GM23338 (cell line): ENCODE measurements at places on chromosomes 12 and 14. TPM values are rescaled to one million over a fixed set of nuclear protein-coding genes. Genes with fewer than 3 reads are reported as not detected.
A peak's percentile ranks its signal among the peaks of the same experiment; 100 is the strongest.

The HOXC6 gene
- not detected in 2 replicates for total RNA-seq

The SMIM41 gene
- 0.12 and 0.66 TPM in 2 replicates for total RNA-seq

The TSPAN9 gene
- total RNA-seq, result 17.2 and 31.5 TPM in 2 replicates

The HCAR1 gene
- total RNA-seq, result 0.17 TPM in 1 of 2 replicates, not detected in the other

The TBPL2 gene
- 0.24 TPM in 1 of 2 replicates, not detected in the other for total RNA-seq

The SLC6A12 gene
- total RNA-seq, result 0.56 and 2.1 TPM in 2 replicates

The BHLHE41 gene
- 1.6 and 3.7 TPM in 2 replicates for total RNA-seq

The CCDC197 gene
- not detected in 2 replicates for total RNA-seq

The SLC48A1 gene
- total RNA-seq, result 9.0 and 16.8 TPM in 2 replicates

The BDKRB2 gene
- total RNA-seq, result 0.14 and 0.54 TPM in 2 replicates

GRCh38 chr12:22164139-22164538, 118.1 kb downstream of the CMAS start:
- H3K27ac ChIP-seq, result no peak overlapping the region
- H3K4me3 ChIP-seq, result no peak overlapping the region
- DNase-seq, result no peak
- no peaks in the 10 kb centered on the region for H3K4me1 ChIP-seq
- H3K27me3 ChIP-seq, result no peaks in the 10 kb centered on the region

- H3K27ac ChIP-seq, result no peak overlapping the region
- H3K4me1 ChIP-seq, result peaks cover 3% of the 10 kb centered on the region
- no peak for DNase-seq
- no peaks in the 10 kb centered on the region for H3K27me3 ChIP-seq
Measured at GRCh38 chr12:53575502-53576249, 50.5 kb downstream of the ATF7 start.

DNA sequence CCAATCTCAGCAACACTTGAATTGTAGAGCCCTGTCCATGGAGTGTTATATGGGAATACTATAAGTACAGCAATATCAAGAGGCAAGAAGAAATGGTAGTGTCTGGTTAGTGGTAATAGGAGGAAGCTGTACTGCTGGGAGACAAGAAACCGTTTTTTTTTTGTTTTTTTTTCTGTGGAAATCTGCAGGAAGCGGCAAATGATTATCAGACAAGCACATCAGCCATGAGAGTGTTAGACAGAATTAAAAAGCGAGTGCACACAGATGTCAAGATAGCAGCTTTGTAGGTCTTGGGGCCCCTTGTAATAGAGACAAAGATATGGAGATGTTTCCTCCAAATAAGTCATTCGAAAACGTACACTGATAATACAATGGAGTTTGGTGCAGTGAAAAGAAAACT, 6.7 kb downstream of the TESPA1 start:
- H3K4me1 ChIP-seq, result peaks cover 13% of the 10 kb centered on the region; the same call in 1 of the 2 replicates
- H3K27me3 ChIP-seq, result no peaks in the 10 kb centered on the region
- H3K27ac ChIP-seq, result no peak overlapping the region
- DNase-seq, result no peak

DNA sequence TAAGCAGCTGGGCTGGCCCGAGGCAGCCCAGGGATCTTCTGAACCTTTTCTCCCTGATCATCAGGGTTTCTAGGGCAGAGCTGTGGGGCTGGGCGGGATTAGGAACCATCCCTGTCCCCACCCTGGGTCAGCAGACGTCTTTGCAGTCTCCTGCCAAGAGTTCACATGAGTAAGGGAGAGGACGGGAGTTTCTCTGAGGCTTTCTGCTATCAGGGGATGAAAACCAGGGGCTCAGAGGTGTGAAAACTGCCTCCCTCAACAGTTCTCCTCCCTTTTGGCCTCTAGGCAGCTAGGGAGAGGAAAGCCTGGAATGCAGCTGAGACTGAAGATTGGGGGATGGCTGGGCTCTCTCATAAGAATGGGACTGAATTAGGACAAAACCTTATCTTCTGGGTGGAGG, 7.9 kb downstream of the ZNF385A start:
- H3K27ac ChIP-seq, result no peak overlapping the region
- no peaks in the 10 kb centered on the region for H3K36me3 ChIP-seq
- H3K4me3 ChIP-seq, result no peak overlapping the region
- H3K4me1 ChIP-seq, result peaks cover 11% of the 10 kb centered on the region
- no peak for DNase-seq

- peaks cover 21% of the 10 kb centered on the region; the same call in 1 of the 2 replicates for H3K4me1 ChIP-seq
- no peaks in the 10 kb centered on the region for H3K36me3 ChIP-seq
- no peak for DNase-seq
- H3K27ac ChIP-seq, result no peak overlapping the region
- no peak overlapping the region for H3K4me3 ChIP-seq
Measured at GRCh38 chr14:103418481-103418818, 33.2 kb downstream of the MARK3 start.

- no peak overlapping the region for H3K27ac ChIP-seq
- DNase-seq, result no peak
- no peaks in the 10 kb centered on the region for H3K4me1 ChIP-seq
- H3K4me3 ChIP-seq, result no peak overlapping the region
- no peaks in the 10 kb centered on the region for H3K36me3 ChIP-seq
Measured at GRCh38 chr12:130708648-130709047, 7.5 kb downstream of the RIMBP2 start.

- H3K36me3 ChIP-seq, result no peaks in the 10 kb centered on the region
- no peak overlapping the region for H3K27ac ChIP-seq
Measured at GRCh38 chr14:49303946-49304516, 282.1 kb downstream of the RPS29 start.

GRCh38 chr14:44730860-44731259, 223.8 kb upstream of the FSCB start:
- no peak for DNase-seq
- H3K36me3 ChIP-seq, result no peaks in the 10 kb centered on the region
- H3K4me1 ChIP-seq, result no peaks in the 10 kb centered on the region
- H3K4me3 ChIP-seq, result no peak overlapping the region
- H3K27ac ChIP-seq, result no peak overlapping the region

DNA sequence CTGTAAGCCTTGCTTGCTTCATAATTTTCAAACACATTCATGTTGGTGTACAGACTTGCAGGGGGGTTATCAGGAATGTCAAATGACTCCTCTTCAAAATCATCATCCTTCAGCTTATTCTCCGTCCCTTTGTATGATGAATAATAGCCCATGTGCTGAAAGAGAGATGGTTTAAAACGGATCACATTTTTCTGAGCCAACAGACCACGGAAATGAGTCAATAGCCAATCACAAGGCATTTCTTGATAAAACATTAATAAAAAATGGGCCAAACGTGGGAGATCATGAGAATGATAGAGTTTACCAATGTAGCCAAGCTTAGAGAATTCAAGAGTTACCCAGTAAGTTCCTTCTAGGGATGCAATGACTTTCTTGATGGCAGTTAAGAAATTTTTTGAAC, 105.5 kb downstream of the NTS start:
- no peak overlapping the region for H3K4me3 ChIP-seq
- no peaks in the 10 kb centered on the region for H3K4me1 ChIP-seq
- no peak for DNase-seq
- H3K27me3 ChIP-seq, result no peaks in the 10 kb centered on the region

DNA sequence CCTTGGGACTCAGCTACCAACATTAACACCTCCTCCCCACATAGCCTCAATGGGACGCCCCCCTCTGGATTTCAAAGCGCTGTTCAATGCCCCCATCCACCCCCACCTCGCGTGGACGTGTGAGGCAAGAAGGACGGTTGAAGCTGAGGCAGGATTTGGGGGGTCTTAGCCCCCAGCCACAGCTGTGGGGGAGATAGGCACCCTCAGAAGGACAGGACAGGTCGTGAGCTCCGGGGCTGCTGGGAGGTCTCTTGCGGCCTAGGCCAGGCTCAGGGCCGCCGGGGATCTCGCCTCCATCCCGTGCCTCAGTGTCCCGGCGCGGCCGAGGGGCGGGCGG, 8.3 kb upstream of the SP7 start:
- DNase-seq, result no peak
- H3K27me3 ChIP-seq, result peaks cover 36% of the 10 kb centered on the region
- H3K27ac ChIP-seq, result no peak overlapping the region

DNA sequence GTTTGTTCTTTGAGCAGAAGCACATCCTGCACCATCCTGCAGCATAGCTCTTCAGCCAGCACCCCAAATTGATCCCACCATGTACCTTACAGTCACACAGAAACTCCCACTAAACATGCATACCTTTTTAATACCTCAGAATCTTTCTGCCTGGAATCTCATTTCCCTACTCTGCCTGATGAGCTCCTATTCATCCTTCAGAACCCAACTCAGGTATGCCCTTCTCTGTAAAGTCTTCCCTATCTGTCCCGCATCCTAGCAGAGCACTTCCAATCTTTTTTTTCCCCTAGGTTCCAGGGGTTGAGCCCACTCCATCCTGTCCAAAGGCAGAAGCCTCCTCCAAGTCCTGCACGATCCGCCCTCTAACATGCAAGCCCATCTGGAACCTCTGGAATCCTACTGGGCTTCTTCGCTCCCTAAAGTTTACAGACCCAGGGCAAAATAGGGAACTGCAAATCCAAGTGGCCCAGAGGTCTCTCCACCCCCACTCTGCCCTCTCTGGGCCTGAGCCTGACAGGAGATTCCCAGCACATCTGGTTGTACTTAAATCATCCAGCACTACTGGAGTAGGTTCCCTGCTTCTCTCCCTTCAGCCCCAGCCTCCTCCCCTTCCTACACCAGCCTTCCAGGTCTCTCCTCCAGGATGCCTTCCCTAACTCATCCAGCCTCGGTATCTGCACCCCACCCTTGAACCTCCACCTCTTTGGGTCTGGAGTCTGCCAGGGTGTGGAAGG, 4.1 kb upstream of the FIGNL2 start:
- H3K36me3 ChIP-seq, result no peaks in the 10 kb centered on the region
- H3K27ac ChIP-seq, result no peak overlapping the region
- H3K4me1 ChIP-seq, result peaks cover 29% of the 10 kb centered on the region

GRCh38 chr12:10012630-10013330, 2.4 kb downstream of the CLEC12B start:
- no peak overlapping the region for H3K27ac ChIP-seq
- H3K4me1 ChIP-seq, result peaks cover 13% of the 10 kb centered on the region
- DNase-seq, result no peak

- H3K27ac ChIP-seq, result no peak overlapping the region
- H3K36me3 ChIP-seq, result no peaks in the 10 kb centered on the region
- H3K4me1 ChIP-seq, result no peaks in the 10 kb centered on the region
- H3K4me3 ChIP-seq, result no peak overlapping the region
- no peak for DNase-seq
Measured at GRCh38 chr12:12954356-12954755, 2.4 kb upstream of the GPRC5D start.

DNA sequence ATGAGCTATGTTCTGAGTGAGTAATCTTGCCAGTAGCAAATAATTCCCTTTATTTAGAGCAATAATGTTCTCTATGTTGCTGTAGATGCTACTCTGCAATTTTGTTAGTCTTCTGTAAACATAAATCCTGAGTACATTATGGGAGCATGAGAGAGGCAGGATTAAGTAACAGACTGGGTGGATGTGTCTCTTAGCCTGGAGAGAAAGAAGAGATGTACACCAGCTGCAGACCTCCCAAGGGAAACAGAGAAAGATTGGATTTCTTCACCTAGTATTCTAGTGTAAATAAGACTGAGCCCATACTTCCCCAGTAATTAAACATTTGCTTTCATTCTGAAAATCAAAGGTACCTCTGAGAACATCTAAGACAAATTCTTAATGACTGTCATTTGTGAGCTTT, 564.0 kb downstream of the TRHDE start:
- no peaks in the 10 kb centered on the region for H3K36me3 ChIP-seq
- no peak overlapping the region for H3K4me3 ChIP-seq
- no peak overlapping the region for H3K27ac ChIP-seq
- peaks cover 11% of the 10 kb centered on the region; the same call in 1 of the 2 replicates for H3K4me1 ChIP-seq
- no peak for DNase-seq

- no peak overlapping the region for H3K27ac ChIP-seq
- H3K27me3 ChIP-seq, result no peaks in the 10 kb centered on the region
- no peak for DNase-seq
- H3K4me3 ChIP-seq, result no peak overlapping the region
Measured at GRCh38 chr14:58118097-58118815, 33.8 kb downstream of the ARMH4 start.

DNA sequence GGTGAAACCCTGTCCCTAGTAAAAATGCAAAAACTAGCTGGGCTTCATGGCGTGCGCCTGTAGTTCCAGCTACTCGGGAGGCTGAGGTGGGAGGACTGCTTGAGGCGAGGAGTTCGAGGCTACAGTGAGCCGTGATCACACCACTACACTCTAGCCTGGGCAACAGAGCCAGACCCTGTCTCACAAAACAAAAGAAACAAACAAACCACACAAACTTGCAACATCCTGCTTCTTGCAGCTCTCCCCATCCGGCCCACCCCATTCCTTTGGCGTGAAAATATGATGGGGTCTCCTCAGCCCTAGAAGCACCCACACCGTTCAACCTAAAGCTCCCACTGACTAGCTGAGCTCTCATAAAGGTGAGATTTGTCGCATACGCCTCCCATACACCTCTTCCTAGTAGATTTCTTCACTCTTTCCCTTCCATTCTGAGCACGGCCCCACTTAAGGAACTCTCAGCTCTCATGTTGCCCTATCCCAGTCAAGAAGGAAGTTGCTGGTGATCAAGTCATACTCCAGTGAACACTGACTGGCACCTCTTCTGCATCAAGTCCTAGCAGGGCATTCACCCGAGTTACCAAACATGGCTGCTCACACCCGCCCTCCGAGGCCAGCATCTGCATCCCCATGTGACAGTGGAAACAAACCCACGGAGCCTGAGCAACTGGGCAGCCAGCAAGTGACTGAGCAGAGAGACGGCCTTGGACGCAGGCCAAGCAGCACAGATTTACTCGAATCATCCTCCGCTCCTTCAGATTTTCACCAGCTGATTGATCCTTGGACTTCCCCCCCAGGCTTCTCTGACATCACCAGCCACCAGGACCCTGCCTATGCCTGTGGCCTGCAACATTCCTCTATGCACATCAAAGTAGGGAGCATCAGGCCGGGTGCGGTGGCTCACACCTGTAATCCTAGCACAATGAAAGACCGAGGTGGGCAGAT, 18.9 kb upstream of the CD27 start:
- H3K36me3 ChIP-seq, result no peaks in the 10 kb centered on the region
- no peak overlapping the region for H3K4me3 ChIP-seq
- no peaks in the 10 kb centered on the region for H3K4me1 ChIP-seq
- no peak for DNase-seq

- H3K27ac ChIP-seq, result no peak overlapping the region
- peaks cover 5% of the 10 kb centered on the region; the same call in 1 of the 2 replicates for H3K36me3 ChIP-seq
- H3K4me1 ChIP-seq, result no peaks in the 10 kb centered on the region
- no peak overlapping the region for H3K4me3 ChIP-seq
Measured at GRCh38 chr12:23525450-23526072, 423.9 kb downstream of the SOX5 start.

- peak overlapping the region; percentile 29; the same call in 1 of the 2 replicates for H3K4me3 ChIP-seq
- H3K27me3 ChIP-seq, result no peaks in the 10 kb centered on the region
- DNase-seq, result peak; percentile 77
- no peaks in the 10 kb centered on the region for H3K36me3 ChIP-seq
- H3K27ac ChIP-seq, result peak overlapping the region; percentile 82
Measured at GRCh38 chr14:54683882-54684794, 117.2 kb downstream of the SAMD4A start.
